Hypothalamus (tissue), 51 donors: ENCODE measurements at places on chromosomes 11 and 22.

- peak; percentile 3 for DNase-seq
Measured at GRCh38 chr11:73795925-73796632, 8.4 kb downstream of the MRPL48 start.

- no peak for DNase-seq
Measured at GRCh38 chr11:17257196-17257595, 19.3 kb upstream of the NUCB2 start.

DNA sequence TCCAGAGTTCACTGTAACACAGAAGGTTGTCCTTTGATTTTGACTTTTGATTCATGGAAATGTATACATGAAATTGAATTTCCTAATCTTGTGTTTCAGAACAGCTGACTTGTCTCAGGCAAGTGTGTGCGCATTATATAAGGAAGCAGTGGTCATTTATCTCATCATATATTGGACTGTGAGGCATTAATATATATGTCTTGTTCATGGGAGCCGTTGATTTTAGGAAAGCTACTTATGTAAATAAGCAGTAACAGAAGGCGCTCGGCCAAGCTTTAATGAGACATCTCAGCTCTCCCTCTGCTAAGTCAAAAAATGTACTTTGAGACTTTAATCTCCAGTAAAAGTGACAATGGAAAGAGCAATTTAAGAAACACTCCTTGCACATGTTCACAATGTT is 100.5 kb downstream of the PDHX start:
- no peak for DNase-seq

DNA sequence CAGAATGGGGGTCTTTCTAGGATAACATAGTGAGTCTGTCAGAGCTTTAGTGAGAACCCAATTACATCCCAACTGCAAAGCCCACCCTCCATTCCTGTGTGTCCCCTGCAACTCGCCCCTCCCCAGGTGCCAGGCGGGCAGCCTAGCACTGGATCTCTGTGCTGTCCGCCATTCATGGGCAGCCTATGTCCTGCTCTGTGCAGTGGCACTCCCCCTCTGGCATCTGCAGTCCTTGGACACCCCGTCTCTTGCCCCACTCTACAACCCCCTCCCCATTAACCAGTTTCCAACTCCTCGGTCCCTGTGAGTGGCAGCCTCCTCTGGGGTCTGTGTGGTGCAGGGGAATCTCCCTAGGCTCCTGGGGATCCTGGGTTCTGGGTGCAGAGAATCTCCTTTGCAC is 37.0 kb downstream of the MYO7A start:
- DNase-seq = no peak

- no peak for DNase-seq
Measured at GRCh38 chr11:75147875-75148263, 3.0 kb upstream of the SLCO2B1 start.
